CD4-positive, alpha-beta T cell treated with Interleukin-12 subunit alpha and Interleukin-12 subunit beta, for 1 hour (primary cell): ENCODE measurements at places on chromosomes 4 and X.
A peak's percentile ranks its signal among the peaks of the same experiment; 100 is the strongest.

- no peak for DNase-seq
These were observed 10.3 kb upstream of the SMIM14 start for GRCh38 chr4:39648827-39649558.

DNA sequence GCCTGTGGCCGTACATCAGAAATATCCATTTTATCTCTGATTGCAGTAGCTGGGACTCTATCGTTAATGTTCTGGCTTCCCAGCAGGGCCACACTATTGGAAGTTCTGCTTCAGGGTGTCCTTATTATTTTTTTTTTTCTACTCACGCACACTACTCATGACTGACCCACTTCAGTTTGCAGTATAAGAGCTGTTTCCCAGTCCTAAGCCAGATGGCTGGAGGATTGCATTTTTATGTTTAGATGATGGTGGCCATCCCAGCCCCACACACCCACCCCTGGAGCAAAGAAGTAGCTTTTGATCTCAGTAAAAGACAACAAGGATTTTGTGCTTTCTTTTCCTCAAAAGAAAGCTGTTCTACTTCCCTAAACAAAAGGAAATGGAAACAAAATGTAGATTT is 557.0 kb upstream of the GALNTL6 start:
- DNase-seq, result no peak

- DNase-seq, result peak; percentile 0
These were observed 536 bp downstream of the SH3BGRL start for GRCh38 chrX:81202456-81202819.

DNA sequence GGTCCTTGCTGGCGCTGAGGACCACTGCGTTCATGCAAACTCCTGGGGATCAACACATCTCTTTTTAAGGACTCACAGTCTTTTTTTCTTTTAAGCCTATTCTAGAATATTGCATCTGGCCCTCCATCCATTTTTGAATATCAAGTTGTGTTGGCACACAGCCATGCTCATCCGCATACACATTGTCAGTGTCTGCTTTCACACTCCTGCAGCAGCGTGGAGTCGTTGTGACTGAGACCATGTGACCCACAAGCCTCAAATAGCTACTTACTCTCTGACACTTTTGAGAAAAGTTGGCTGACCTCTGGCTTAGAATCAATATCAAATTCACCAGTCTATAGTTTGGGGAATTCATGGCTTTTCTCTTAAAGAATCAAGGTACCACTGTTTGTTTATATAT is 191.8 kb upstream of the S100G start:
- no peak for DNase-seq

DNA sequence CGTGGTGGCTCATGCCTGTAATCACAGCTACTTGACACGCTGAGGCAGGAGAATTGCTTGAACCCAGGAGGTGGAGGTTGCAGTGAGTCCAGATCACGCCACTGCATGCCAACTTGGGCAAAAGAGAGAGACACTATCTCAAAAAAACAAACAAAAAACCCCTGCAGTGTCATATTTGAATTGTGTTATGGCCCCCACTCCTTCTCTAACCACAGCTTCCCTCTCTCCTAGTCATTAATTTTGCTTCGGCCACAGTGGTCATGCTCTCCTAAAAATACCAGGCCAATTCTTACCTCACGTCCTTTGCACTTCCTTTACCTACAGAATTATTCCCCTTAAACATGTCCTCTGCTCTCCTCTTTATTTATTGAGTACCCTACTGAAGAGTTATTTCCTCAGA is 206.1 kb downstream of the PPP3CA start:
- no peak for DNase-seq

- no peak for DNase-seq
These were observed 1840.1 kb downstream of the PCDH7 start for GRCh38 chr4:32560306-32560705.

GRCh38 chr4:48223633-48224295 is 45.9 kb downstream of the TEC start:
- DNase-seq, result no peak

DNA sequence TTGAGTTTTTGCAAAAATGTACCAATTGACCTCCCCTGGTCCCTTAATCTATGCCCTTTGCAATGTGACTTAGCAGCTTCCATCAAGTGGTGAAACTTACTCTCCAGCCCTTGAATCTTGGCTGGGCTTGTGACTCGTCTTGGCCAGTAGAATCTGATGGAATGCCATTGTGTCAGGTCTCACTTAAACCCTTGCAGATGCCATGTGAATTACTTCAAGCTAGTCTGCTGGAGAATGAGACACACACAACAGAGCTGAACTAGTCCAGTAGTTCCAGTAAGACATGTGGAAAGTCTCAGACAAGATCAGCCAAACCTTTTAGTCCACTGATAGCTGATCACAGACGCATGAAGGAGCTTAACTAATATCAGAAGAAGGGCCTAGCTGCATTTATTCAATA is 567.8 kb upstream of the CPEB2 start:
- no peak for DNase-seq

GRCh38 chrX:52424656-52425055 is 55.8 kb downstream of the XAGE2 start:
- no peak for DNase-seq

DNA sequence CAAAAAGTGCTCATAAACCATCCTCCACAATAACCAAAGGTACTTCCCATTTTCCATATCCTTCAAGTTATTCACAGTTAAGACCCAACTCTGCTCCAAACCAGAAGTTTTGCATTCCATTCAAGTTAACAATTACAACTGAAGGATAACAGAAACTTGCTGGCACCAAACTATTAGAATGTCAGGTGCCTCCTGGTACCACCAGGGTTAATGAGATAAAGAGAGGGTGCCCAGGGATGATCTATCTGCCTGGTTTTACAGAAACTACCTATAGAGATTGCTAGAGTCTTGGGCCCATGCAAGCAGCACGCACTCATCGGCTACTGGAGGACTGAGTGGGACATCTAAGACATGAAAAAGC is 114.6 kb downstream of the RBM47 start:
- no peak for DNase-seq

GRCh38 chr4:82802911-82803310 is 4.3 kb upstream of the SCD5 start:
- no peak for DNase-seq

DNA sequence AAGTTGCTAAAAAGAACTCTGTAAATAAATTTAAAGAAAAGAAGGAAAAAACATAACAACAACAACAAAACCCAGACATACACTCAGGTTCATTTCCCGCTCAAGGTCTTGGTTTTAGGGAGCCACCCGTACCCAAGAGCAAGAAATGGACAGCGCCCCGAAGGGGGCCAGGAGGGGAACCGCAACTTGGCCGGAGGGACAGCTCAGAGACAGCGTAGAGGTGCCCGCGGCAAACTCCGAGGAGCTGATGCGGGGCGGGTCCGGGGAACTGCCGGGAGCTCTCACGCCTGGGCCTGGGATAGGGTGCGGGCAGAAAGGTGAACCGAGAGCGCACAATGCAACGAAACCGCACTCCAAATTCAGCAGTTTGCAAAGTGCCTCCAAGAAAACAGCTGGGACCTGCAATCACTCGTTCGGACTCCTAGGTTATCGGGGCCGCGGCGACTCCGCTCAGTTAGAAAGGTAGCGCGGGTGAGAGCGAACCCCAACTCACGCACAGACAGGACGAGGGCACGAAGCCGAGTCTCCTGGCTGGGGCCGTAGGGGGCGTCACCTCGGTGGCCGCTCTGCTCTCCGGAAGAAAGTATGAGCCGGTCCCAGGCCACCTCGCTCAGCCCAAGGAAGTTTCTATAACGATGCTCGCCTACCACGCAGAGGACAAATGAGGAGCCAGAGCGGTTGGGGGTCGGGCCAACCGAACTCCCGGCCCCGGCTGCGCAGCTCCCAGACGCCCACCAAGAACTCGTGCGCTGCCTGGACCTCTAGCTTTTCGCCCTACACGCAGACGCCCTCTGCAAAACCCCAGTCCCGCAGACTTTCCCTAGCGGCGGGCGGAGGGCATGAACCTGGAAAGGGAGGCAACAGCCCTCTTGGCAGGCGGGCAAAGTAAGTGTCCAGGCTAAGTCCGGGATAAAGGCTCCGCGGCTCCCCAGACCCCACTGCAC is 1.4 kb downstream of the NDNF start:
- peak; percentile 19 for DNase-seq

DNA sequence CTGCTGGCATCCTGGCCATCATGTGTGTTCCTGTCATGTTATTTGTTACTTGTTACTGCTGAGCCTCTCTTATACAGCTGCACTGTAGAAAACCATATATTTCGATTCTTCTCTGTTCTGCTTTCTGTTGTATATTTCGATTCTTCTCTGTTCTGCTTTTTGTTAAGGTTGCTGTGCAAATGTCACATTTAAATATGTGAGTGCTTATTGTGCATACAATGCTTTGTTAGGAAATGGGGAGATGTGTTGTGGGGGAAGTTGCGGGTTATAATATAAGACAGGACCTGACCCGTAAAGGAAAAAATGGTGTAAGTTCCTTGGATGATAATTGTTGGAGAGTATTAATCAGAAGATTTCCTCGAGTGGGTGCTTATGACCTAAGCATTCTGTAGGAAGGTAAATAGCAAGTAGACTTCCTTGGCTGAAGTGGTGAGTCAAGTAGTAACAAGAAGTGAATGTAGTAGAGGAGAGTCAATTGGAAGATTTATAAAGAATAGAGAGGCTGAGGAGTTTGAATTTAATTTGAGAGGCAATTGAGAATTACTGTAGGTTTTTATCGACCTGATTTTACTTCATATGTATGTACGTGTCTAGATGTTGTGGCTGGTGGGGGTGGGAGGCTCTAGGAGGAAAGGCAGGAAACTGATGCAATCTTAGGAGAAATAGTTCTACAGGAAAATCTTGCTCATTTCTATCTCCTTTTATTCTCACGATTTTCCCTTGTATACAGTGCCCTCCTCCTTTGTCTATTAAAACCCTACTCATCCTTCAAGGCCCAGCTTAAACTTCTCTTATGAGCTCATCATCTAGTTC is 8.5 kb downstream of the OGT start:
- DNase-seq, result no peak

DNA sequence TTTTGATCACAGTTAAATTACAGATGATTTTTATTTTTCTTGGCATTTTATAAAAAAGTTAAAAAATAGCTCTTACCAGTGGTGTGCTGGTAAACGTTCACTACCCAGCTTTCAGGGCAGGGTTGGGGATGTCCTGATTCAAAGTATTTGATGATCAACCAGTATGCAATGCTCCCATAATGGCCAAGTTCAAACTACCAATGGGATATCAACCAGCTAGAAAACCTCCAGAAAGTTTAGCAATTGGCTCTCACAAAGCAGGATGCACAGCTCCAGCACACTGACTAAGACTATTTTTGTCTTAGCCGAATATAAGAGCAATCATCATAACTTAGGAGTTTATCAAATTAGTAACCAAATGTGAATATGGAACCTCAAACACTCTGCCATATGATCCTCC is 108.0 kb upstream of the PDE5A start:
- no peak for DNase-seq
